ENCODE measurements at places on chromosomes 12 and 14.

DNA sequence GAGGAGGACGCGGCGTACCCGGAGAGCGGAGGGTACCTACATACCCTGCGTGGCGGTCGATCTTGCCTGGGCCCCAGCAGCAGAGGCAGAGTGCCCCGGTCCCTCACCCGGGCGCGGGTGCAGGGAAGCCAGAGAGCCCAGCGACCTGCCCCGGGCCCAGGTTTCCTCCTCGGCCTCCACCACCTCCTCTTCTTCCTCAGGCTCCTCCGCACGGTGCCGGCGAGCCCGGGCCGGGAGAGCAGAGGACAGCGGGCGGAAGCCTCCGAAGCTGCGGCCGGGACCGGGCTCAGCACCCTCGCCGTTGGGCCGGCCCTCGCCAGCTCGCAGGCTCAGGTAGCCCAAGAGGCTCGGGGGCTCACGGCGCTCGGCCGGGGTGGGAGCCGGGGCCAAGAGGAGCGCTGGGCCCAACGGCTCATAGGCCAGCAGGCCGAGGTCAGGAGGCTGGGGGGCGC lies 6.6 kb downstream of the ZNF219 start:
- DNase-seq = no peak

GRCh38 chr12:123942911-123943648 lies 29.6 kb downstream of the CCDC92 start:
- DNase-seq = no peak

DNA sequence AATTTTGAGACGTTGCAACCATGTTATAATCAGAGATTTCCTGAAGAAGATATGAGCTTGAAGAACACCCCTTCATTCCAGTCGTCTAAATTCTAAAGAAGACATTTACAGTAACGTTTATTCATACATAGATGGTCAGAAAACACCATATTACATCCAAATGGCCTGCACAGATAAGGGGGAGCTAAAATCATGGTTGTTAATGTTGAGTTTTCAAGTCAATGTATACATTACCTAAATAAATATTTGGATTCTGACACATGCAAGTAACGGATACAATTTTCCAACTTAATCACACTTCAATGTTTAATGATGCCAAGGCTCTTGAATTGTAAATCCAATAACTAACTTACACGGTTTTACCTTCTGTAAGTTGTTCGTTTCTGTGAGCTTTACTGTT lies 318.4 kb downstream of the SLC6A15 start:
- no peak for DNase-seq

GRCh38 chr12:110577864-110578693 lies 5.0 kb downstream of the PPTC7 start:
- no peak for DNase-seq

DNA sequence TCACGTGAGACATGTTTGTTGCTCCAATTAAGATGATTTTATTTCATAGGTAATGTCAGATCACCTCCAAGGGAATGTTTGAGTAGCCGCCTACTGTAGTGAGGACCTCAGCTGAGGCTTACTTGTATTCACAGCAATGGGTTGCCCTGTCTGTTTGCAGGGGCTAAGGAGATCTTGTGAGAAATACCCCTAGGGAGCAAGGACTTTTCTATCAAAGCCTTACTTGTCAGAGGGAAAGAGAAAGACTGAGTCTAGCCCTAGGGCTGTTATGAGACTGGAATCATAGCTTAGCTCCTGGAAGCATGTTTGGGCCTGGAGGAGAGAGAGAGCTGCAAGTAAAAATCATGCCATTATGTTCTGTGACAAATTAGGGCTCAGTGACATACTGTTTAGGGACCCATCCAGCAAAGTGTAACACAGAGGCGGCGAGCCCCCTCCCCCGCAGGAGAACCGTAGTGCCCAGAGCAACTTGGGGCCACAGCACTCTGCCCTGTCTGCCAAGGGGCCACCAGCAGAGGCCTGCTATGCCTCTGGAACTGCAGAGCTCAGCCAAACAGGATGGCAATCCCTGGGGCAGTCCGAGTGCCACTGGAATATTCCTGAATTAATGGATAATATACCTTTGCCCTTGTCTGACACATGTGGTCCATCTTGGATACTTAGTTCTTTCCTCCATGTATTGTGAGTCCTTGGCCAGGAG lies 178.8 kb downstream of the DACT1 start:
- no peak for DNase-seq

DNA sequence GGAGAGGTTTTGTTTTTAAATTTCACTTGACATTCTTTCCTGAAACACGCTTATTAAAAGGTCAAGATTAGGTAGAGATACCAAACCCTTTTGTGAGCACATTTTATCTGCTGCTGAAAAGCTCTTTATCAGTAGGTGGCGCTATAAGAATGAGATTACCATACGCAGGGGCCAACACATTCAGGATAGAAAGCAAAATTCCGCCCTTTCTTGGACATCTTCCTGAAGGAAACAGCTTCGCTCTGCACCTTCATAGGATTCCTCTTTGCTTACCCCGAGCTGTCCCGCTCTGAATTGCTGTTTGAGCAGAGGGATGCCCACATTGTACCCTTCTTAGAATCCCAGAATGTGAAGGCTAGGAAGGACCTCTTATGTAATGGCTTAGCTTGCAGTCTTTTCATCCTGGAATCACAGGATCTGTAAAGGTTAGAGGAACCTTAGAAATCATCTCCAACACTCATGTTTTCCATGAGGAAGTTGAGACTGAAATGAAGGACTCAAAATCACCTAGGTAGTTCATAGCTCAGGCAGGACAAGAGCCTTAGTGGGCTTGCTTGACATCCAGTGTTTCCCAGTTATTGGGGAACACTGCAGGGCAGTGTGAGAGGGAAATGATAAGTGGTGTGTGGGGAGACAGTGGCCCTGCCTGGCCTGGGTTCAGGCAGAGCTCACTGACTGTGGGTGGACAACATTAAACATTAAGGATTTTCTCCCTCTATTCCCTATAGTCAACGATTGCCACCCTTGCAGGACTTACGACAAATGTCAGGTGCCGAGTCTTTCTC lies 38.7 kb upstream of the CRY1 start:
- peak; percentile 59 for DNase-seq

DNA sequence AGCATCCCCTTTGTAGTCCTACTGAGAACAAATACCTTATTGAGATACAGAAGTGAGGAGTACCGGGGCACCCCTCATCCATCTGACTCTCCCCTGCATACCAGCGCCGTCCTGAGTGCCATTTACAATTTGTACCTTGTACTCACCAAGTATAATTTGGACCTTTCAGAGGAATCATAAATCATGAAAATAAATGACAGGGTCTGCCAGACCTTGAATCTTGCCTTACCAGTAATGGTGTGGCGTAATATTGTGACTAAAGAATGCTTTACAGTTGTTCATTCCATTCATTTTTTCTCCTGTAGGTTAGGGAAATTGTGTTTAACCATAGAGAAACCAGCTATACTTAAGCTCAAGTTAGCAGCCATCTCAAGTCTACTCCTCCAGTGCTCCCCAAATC lies 243.7 kb upstream of the RGS6 start:
- no peak for DNase-seq

DNA sequence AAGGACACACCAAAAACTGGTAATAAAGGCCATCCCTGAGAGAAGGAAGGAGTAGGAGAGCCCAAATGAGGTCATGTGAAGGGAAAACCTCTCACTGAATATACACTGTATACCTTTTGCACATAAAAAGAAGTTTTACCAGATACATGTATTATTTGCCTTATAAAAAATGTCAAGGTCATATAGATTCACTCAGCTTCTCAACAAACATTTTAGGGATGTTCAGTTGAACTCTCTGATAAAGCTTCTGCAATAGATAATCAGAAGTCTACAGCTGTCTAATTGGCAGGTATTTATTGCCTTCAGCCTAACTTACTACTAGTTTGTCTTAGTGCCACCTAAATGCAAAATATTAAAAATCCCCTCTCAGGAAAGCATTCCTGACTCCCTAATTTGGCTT lies 8.7 kb downstream of the SLC11A2 start:
- no peak for DNase-seq

GRCh38 chr12:108853981-108854446 lies 3.4 kb downstream of the SSH1 start:
- DNase-seq = no peak

GRCh38 chr12:111598637-111599452 lies at the start of gene ATXN2:
Gene ATXN2, minus strand, starts transcription at chr12:111599315. Its CDS starts 281 bp downstream, at chr12:111599034.
- peak; percentile 69 for DNase-seq

DNA sequence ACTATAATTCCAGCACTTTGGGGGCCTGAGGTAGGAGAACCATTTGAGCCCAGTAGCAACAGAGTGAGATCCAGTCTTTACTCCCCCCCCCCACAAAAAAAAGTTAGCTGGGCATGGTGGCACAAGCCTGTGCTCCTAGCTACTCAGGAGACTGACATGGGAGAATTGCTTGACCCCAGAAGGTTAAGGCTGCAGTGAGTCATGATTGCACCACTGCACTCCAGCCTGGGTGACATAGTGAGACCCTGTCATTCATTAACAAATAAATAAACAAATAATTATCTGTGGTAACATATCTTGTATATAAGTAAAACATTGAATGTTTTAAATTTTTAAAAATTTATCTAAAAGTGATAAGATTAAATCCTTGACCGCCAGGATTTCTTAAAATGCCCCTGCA lies 4.8 kb downstream of the ENTPD5 start:
- no peak for DNase-seq

DNA sequence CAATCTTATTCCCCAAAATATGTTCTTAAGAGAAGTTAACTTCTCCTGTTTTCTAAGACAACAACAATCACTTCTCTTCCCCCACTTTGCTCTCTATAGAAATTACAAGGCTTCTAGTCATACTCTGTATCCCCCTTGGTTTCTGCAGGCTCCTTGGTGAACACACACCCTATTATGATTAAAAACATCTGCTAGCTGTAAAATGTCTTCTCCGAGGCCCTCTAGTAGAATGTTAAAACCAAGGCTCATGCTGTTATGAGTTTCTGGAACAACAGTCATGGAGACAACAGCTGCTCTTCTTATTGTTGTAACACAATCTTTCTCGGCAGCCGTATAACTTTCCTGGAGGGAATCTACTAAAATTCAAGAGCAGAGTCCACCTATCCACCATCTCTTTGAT lies 397.5 kb upstream of the CCDC196 start:
- no peak for DNase-seq

- DNase-seq = no peak
These were observed 84.4 kb downstream of the SPATS2 start for GRCh38 chr12:49451468-49452259.

GRCh38 chr12:89671469-89671868 lies 37.2 kb downstream of the ATP2B1 start:
- no peak for DNase-seq

DNA sequence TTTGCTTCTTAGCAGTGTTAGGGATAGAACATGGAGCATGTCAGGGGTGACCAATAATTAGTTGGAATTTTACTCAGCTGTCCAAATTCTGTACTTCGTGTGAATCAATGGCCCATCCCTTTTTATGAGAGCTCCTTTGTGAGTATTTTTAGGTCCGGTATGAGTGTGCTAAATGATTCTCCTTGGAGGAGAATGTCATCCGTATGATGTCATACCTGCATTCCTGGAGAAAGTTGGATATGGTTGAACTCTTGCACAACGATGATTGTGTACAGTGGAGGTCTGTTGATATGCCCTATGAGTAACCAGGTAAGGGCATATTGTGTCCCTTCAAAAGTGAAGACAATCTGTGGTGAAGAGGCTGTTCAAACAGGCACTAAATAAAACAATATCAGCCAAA lies 400.8 kb downstream of the GXYLT1 start:
- DNase-seq = no peak

DNA sequence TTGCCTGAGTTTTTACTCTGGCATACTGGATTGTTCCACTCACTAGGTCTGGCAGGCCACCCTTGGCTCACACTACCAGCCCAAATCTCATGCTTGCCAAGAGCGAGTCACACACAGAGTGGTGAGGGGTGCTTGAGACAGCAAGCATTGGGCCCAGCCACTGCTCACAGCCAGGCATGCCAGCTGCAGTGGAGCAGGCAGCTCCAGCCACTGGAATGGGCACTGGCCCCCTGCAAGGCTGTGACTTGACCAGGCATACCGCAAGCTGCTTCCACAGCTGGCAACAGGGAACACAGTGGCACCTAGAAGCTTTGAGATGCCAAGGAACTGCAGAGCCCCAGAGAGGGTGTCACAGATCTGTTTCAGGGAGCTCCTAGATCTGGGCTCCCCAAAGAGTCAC lies 488.5 kb downstream of the LRFN5 start:
- DNase-seq = no peak

Data from stimulated activated naive CD4-positive, alpha-beta T cell (primary cell).